ENCODE measurements at places on chromosomes 2 and 18. TPM values are rescaled to one million over a fixed set of nuclear protein-coding genes. Genes with fewer than 3 reads are reported as not detected.

GRCh38 chr18:58400331-58400870, 228.5 kb downstream of the ALPK2 start:
- H3K36me3 ChIP-seq, result no peaks in the 10 kb centered on the region
- peaks cover 17% of the 10 kb centered on the region for H3K4me1 ChIP-seq
- no peaks in the 10 kb centered on the region for H3K27me3 ChIP-seq
- peak overlapping the region; percentile 62 for H3K27ac ChIP-seq
- peak; percentile 60 for DNase-seq

DNA sequence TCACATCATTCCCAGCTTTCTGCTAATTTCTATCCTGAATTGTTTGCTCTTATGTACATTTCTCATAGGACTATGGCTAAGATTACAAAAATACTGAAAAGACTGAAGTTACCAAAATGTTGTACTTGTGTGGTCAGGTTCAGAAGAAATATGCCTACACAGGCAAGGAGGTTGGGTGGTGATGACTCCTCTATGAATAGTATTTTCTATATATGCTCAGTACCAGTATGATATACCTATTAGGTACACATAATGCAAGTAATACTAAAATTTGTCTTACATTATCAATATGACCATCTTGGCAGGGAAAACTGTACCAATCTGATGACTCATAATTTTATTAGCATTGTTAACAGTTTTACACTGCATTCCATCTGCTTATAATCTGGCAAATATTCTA, 12.2 kb upstream of the ORC2 start:
- H3K4me1 ChIP-seq, result peaks cover 3% of the 10 kb centered on the region
- no peak for DNase-seq
- no peaks in the 10 kb centered on the region for H3K27me3 ChIP-seq
- no peak overlapping the region for H3K4me3 ChIP-seq

Gene TRIB2
- 2.7 TPM for total RNA-seq

Gene CFC1
- total RNA-seq, result not detected

All from activated CD4-positive, alpha-beta T cell treated with anti-CD3 and anti-CD28 coated beads for 36 hours (primary cell).